ENCODE measurements at places on chromosomes 2 and 18.

GRCh38 chr2:36173760-36174404, 181.7 kb upstream of the CRIM1 start:
- no peak for DNase-seq

DNA sequence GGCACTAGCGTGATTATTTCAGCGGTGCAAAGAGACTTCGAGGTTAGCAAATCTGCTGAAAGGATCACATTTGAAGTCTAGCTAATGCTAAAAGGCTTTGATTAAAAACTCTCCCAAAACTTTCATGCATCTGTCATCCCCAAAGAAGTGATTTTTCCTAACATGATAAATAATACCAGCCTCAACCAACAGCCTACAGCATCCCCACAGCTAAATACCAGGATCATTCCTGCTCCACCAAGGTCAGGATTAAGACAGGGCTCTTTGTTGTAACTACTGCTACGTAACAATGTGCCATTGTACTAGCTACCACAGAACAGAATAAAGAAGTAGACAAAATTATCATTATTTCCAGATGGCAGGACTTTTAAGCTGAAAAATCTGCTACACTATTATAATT, 1.6 kb downstream of the OR6B3 start:
- no peak for DNase-seq

- DNase-seq: no peak
These were observed 30.3 kb downstream of the ICA1L start for GRCh38 chr2:202841090-202841867.

- DNase-seq: no peak
These were observed 222.4 kb upstream of the RAB12 start for GRCh38 chr18:8386669-8387380.

DNA sequence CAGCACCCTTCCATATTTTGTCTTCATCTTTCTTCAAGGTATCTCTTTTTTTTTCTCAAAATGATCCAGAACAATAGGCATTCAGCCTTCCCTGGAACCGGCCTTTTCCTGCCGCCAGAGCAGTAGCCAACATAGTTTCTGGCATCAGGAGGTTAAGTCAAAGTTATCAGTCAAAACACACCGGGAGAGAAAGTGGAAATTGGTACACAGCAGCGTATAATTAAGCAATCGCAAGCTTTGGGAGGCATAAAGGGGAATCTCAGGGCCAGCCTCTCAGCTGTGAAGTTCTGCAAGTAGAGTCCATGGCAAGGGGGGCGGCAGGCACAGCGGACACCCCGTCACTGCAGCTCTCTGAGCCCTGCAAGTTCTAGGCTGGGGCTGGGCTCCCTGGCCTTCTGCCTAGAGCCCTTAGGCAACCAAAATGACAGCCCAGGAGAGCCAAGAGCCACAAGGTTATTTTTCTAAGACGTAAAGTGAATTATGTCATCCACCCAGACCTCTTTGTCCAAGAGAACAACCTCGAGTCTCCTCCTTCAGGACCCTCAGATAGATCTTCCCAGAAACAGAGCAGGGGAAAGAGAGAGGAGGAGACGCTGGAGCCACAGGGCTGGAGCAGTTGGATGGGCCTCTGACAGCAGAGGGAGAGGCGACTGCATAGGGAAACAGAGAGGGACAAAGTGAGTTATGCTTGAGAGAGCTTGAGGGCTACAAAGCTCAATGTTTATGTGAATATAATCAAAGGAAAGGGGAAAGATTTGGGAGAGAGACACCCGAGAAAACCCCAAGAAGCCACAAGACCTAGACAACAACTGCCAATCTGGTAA, 114.7 kb downstream of the BCL2L11 start:
- no peak for DNase-seq

GRCh38 chr2:11112870-11113428, 42.3 kb upstream of the SLC66A3 start:
- DNase-seq: no peak

GRCh38 chr2:25252291-25253152, 84.1 kb upstream of the POMC start:
- DNase-seq: peak; percentile 93

DNA sequence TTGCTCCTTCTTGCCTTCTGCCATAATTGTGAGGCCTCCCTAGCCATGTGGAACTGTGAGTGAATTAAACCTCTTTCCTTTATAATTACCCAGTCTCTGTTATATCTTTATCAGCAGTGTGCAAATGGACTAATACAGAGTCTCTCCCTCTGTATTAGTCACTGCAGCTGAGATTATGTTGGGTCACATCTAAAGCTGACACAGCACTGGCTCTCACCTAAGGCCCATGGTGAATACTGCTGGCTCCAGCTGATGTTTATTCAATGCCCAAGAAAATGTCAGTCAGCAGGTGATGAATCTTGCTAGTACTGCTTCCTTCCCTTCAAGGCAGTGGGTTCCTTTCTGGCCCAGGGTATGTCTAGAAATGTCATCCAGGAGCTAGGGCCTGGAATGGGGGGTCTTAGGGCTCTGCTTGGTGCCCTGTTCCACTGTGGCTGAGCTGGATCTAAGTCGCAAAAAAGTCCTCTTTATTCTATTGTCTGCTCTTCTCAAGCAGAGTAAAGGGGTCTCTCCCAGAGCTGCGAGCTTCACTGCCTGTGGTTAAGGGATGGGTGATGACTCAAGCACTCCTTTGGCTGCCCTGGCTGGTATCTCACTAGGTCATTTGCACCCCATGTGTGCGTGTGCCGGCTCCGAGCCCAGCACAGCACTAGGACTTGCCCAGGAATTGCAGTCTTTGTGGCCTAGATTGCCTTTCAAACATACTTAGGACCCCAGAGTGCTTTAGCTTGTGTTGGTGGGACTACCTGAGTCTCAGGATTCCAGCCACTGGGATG, 29.9 kb downstream of the PPP1R1C start:
- no peak for DNase-seq

DNA sequence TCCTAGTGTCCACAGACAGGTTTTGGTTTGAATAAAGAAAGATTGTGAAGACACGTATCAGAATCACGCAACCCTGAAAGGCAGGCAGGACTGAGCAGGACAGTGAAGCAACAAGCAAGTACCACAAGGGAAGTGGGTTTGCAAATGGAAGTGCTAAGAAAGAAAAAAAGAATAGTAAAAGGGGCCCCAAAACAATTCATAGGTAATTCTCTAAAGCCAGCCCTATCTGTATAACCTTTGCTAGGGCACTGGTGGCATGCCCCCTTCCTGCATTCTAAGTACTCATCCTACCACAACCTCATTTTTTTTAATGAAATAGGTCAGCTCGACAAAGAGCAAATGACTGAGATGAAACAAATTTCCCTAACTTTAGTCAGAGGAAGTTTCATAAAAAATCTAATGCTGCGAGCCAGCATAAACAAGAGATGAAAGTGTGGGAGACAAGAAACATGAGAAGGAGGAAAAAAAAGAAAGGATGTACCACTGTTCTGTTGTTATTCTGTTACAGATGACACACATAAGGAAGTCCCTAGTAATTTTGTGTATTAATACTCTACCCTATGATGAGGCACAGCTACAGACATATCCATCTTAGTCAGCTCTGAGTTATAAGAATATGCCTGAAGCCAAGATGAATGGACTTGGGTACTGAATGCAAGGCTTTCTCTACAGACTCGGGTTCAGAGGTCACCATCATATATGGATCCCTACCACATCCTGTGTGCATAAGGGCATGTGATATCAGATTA, 32.2 kb downstream of the IKZF2 start:
- DNase-seq: peak; percentile 22

GRCh38 chr2:223995569-223995968, 38.3 kb downstream of the MRPL44 start:
- no peak for DNase-seq

DNA sequence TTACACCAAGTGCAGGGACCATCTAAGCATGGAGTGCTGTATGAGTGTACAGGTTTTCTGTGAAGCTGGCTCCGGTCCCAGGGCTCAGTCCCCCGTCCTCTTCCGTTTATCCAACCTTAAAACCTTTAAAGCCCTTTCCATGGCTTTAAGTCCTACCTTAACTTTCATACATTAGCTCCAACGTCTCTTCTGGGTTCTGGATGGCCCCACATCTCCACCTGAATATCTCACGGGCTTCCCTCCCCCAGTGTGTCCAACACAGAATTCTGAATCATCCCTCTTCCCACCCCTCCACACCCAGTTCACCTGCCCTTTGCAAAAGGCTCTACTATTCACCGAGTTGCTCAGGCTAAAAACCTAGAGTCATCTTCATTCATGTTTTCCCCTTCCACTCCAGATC, 12.8 kb downstream of the ARHGAP25 start:
- no peak for DNase-seq

- DNase-seq: no peak
These were observed 141.0 kb downstream of the MAP2 start for GRCh38 chr2:209564816-209565215.

- no peak for DNase-seq
These were observed 63.2 kb downstream of the ALMS1 start for GRCh38 chr2:73448856-73449255.

- no peak for DNase-seq
These were observed 326.3 kb upstream of the ETAA1 start for GRCh38 chr2:67070826-67071225.

GRCh38 chr2:208250388-208250787, 4.5 kb downstream of the IDH1 start:
- no peak for DNase-seq

- no peak for DNase-seq
These were observed 480.2 kb upstream of the CELF4 start for GRCh38 chr18:38045845-38046244.

GRCh38 chr2:176111846-176112374, 4.7 kb upstream of the HOXD10 start:
- DNase-seq: no peak

- DNase-seq: peak; percentile 23
These were observed 1.2 kb upstream of the ST6GAL2 start for GRCh38 chr2:106886916-106887758.

- no peak for DNase-seq
These were observed 630.5 kb upstream of the FANCL start for GRCh38 chr2:58871469-58872142.

GRCh38 chr2:17164550-17164949, 353.7 kb downstream of the RAD51AP2 start:
- DNase-seq: no peak

GRCh38 chr2:77458216-77458615, 64.0 kb downstream of the LRRTM4 start:
- no peak for DNase-seq

DNA sequence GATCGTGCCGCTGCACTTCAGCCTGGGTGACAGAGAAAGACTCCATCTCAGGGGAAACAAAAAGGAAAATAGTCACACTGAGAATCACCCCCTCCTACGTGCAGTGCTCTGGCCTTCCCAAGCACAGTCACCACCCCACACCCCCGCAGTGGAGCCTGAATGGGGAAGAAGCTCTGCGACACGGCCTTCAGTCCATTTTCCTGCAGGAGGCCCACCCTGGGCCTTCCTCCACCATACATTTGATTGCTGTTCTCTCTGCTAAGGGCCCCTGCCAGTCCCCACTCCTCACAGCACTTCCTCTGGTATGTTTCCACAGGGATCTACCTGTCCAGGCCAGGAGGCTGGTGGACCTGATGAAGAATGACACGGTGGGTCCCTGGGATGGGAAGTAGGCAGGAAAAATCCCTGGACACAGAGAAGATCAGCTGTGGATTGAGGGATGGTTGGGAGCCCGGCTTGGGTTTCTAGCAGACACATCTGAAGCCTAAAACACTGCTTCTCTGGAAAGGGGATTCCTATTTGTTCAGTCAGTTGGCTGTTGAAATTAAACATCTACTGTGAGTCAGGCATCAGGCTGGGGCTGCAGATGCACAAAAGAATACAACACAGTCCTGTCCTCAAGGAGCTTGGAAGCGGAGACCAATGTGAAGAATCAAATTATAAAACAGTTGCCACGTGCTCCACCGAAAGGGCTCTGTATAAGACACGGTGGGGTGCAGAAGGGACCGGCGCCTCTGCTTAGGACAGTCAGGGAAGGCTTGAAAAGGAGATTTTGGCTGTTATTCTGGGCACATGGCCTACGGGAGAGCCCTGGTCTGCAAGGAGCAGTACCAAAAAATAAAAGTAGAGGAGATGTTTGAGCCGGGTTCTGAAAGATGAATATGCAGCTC, 82.2 kb downstream of the PLB1 start:
- DNase-seq: no peak

DNA sequence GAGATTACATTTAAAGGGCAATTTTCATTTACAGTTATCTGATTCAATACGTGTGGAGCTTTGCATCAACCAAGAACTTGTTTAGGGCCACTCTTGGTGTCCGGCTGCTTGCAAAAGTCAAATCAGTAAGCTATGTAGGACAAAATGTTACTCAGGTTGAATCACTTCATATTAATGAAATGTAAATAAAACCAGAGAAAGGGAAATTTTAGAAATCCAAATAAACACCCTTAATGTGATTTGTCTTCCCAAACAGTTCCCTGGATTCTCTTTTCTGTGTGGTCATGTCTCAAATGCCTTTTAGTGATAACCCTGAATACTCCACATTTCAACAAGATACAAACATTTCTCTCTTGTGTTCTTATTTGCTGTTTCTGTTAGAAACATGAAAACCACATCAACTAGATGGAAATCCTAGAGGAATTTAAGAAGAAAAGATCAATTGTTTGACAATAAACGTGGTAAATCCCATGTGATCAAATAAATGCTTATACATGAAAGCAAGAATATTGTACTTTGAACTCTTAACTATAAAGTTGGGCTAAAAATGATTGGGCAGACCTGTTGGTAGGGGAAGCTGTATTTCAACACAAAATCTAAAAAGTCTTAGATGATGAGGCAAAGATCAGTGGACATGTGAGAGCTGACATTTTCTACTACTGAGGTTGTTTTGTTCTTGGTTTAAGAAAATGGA, 101.3 kb downstream of the CDC42EP3 start:
- no peak for DNase-seq
